ENCODE measurements at places on chromosomes 4 and X.
A peak's percentile ranks its signal among the peaks of the same experiment; 100 is the strongest.

- no peak for DNase-seq
Measured at GRCh38 chrX:136906921-136907510, 26.5 kb upstream of the RBMX start.

- no peak for DNase-seq
Measured at GRCh38 chrX:152817078-152817764, 13.3 kb downstream of the CETN2 start.

DNA sequence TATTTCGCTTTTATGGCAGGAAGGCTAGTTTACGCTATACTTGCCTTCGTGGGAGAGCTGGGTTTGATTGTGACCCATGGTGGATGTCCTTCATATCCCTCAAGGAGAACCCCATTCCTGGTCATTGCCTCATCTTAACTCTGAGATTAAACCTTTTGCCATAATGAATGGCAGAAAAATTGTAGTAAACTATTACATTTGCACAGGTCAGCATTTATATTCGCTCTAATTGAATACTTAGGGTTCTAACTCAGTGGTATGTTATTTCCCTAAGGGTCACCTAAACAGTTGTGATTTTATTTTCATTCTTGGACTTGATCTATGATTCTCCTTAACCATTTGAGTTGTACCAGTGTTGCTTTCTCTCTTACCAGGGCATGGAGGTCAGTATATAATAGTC, 13.4 kb downstream of the PDK3 start:
- DNase-seq: no peak

DNA sequence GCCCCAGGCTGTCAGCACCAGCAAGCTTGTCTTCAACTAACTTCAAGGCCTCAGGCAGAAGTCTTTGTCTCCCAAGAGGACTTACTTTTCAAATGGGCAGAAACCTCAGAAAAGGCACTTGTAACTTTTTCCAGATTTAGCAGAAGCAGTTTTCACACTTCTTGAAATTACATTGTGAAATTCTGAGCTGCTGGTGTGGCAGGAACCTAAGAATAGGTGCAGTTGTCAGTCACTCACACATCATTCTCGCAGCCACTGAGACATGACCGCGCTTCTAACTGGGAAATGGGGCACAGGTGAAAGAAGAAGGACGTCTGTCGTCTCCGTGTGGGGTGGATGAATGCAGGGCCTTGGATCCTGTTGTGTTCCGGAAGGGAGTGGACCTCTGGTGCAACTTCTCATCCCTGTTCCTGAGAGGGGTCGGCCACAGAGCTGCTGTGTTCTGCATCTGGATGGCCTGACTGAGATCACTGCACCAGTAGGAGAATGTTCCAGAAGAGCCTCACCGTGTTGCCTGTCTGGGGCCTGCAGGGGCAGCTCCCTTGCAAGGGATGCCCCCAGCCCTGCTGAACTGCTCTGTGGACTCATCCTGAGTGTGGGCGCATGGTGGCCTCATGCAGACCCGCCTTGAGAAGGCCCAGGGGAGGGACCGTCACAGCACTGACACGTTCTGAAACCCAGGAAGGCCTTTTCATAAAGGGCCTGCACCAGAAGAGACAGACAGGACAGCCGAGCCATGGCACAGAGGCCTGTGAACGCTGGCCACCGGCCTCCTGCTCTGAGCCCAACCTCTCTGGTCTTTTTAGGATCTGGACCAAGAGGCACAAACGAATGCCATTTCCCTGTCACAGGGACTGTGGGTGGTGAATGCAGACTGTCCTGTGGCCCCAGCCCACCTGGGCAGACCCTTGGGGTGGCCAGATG, 18.7 kb downstream of the NAT8L start:
- no peak for DNase-seq

DNA sequence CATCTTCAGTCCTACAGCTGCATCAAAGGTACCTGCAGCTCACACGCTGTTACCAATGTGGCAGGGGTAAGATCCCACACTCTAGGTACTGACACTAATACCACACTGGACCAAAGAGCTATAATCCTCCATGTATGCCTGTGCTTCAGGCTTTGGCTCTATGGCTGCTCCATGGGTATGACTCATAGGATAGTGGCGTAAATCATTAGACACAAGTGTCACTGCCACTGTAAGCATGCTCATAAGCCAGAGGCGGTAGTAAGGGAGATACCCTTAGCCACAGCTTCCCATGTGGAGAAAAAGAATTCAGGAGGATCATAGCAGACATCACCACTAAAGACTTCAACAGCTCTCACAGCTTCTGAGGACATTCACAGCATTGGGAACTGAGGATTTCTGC, 287.5 kb downstream of the ACTRT1 start:
- DNase-seq: no peak

- DNase-seq: no peak
Measured at GRCh38 chrX:63967551-63967950, 182.5 kb upstream of the ARHGEF9 start.

DNA sequence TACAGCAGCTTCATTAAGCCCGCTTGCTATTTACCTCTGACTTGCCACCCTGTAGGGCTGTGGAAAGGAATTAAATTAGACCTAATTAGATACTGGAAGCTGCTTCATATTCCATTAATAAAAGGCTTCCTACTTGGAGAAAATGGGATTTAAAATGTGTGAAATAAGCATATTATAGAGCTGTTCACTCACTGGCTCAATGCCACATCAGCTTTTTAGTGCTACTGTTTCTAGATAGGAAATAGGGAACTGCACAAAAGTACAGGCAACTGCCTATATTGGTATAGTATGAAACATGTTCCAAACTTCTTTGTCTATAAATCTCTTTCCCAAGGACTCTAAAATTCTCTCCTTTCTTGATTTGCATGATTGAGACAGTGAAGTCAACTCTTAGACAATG, 407.9 kb upstream of the AADAT start:
- DNase-seq: no peak

GRCh38 chrX:1392376-1393068, 609 bp upstream of the SLC25A6 start:
- DNase-seq: peak; percentile 73

GRCh38 chrX:38452603-38453002, 100.2 kb downstream of the OTC start:
- no peak for DNase-seq

- no peak for DNase-seq
Measured at GRCh38 chr4:68271851-68272357, 26.4 kb upstream of the TMPRSS11B start.

- no peak for DNase-seq
Measured at GRCh38 chr4:121633653-121634052, 63.1 kb downstream of the ANXA5 start.

- no peak for DNase-seq
Measured at GRCh38 chr4:98687876-98688275, 29.5 kb upstream of the TSPAN5 start.

DNA sequence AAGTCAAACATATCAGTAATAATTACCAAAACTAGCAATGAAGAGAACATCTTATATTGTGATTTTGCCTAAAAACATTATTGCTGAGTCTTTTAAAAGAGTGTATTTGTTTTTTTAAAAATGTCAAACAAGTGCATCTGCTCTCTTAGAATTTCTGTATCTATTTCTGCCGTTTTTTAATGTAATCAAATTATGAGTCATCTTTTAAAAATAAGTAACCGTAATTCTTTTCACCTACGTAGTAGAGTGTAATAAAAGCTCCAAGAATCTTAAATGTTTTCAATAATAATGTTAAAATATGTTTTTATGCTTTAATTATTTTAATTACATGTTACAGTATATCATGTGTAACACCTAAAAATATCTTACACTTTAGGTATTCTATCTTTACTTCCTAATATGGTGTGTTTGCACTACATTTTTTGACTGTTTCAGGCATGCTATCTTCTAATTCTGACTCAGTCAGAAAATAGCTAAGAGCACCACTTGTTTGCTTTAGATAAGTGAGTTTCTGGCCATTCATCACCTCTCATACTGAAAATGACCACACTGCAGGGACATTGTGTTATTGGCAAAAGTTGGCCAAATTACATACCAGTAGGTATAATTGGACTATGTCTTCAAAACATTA, 368.5 kb downstream of the PCDH7 start:
- DNase-seq: no peak

GRCh38 chr4:45120163-45120562, 393.8 kb upstream of the GNPDA2 start:
- DNase-seq: no peak

- no peak for DNase-seq
Measured at GRCh38 chr4:121648516-121648915, 48.3 kb downstream of the ANXA5 start.

- no peak for DNase-seq
Measured at GRCh38 chr4:101135371-101136010, 211.8 kb downstream of the PPP3CA start.

DNA sequence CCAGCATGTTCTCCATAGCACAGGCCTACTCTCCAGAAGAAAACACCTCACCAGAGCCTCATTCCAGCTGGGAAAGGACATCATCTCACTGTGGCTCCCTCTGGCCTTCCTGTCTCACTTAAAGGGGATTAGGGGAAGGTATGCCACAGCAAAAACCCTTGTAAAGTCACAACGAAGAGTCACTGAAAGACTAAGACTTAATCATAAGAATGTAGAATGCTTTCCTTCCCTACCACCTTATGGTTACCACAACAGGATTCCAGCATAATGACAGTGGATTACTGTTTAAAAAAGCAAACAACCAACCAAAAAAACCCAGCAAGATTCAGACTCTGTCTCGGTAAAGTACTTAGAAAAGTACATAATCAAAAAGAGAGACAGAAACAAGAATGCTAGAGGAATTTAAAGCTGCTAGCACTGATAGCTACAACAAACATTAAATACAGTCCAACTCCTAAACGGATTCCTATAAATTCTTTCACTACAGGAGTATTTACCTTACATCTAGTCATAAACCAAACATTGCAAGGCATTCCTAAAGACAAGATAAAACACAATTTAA, 75.1 kb downstream of the BANK1 start:
- no peak for DNase-seq

DNA sequence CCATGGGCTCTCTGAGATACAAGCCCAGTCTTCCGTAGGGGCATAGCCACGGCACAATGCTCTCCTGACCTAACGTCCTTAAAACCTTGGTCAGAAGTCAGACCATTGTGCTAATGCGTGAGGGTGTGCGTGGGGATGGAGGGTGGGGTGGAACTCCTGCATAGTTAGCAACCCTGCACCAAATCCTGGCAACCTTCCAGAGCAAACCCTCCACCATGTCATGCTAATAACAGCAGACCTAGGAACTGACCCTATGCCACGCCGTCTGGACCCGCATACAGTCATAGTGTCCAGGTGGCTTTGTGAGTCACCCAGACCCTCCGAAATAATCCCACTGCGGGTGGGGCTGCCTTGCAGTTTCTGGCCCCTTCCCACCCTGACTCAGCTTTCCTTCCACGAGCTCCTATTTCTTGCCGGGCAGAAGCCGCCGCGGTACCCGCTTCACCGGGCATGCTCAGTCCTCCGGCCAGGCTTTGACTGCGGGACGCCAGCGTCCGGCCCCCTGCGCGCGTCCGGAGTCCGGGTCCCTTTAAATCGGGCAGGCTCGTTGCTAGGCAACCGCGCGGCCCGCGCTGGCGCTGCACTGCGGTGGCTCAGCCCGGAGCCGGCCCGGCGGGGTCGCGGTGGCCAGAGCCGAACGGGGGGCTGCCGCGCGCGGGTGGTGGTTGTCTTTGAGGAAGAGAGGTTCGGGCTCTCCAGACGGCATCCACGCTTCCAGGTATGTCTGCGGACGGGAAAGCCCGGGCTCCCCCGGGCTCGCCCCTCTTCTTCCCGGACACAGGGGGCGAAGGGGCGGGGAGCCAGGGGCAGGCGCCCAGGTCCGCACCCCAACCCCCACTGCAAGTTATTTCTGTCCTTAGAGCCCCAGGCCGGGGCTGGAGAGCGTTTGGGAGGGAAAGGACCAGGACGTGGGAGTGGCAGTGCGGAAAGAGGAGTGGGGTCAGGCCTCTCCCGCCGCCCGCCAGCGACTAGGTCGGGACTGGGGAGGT, at the start of gene CCDC160:
Gene CCDC160, plus strand, starts transcription at position 557 of the 989 bp plus-strand sequence. CDS start 7,619 bp downstream, outside the sequence.
- peak; percentile 75 for DNase-seq

DNA sequence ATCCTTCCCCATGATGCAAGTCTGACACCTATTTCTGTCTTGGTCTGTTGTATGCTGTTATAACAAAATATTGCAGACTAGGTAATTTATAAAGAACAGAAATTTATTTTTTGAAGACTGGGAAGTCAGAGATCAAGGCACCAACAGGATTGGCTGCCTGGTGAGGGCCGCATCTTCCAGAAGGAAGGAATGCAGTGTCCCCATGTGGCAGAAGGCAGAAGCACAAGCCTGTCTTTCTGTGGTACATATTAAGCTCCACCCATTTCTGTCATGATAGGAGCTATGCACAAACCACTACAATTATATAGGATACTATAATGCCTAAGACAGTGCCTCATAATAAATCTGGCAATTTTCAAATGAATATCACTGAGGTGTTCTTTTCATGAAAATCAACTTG, 502.3 kb upstream of the DIAPH2 start:
- no peak for DNase-seq

DNA sequence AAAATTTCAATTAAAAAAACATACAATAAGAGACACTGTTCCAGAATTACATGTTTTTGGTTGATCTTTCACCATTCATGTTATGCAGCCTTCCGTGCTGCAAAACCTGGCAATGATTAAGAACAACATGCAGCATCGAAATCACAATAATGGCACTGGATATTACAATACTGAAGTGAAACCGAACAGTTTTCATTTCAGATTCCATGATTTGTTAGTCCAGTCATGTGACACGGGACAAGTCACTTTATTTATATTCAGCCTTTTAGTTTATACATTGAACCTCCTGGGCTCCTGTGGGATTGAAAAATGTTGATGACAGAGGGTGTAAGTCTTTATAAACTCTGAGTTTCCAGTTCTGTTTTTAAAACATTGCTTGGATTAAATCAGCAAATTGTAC, 142.5 kb upstream of the TTC29 start:
- DNase-seq: no peak

All from posterior cingulate gyrus (tissue), 11 donors.